ENCODE measurements at places on chromosomes 2 and 18.

- no peak for DNase-seq
Measured at GRCh38 chr2:180778291-180778690, 202.1 kb upstream of the UBE2E3 start.

DNA sequence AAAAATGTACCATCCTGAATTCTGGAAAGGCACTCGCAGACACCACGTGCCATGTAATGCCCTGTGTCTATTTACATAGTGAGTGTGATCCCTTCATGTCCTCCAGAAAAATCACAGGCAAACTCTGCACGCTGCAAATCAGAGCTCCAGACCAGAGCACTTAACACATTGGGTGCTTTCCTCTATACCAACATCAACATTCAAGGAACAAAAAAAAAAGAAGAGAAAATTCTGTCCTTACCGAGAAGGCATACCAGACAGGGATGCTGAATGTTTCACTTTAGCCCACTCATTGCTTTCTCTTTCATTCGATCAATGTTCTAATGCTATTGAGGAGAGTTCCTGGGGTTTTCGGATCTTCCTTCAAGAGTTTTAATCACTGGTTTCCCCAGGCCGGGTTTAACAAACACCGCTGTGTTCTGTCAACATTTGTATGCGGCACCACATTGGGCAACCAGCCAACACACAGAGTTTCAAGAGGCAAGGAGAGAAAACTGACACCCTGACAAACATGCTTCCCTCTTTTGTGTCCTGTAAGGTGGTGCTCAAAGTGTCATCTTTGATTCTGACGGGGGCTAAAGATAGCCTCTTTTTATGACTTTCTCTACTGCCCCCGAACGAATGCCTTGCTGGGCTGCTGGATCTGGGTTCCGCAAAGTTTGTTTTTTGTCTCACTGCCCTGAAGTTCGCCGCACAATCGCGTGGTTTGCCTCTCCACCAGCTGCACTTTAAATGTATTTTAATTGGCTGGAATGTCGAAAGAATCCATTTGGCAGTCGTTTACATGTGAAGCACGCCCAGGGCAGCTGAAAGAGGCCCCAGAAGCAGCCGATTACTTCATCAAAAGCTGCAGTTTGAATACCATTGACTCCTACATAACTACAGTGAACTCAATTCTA is 106.4 kb upstream of the NCKAP5 start:
- no peak for DNase-seq

GRCh38 chr2:179877601-179878364 is 16.4 kb upstream of the ZNF385B start:
- DNase-seq, result no peak

GRCh38 chr2:125408874-125409538 is 1247.0 kb upstream of the GYPC start:
- DNase-seq, result no peak

DNA sequence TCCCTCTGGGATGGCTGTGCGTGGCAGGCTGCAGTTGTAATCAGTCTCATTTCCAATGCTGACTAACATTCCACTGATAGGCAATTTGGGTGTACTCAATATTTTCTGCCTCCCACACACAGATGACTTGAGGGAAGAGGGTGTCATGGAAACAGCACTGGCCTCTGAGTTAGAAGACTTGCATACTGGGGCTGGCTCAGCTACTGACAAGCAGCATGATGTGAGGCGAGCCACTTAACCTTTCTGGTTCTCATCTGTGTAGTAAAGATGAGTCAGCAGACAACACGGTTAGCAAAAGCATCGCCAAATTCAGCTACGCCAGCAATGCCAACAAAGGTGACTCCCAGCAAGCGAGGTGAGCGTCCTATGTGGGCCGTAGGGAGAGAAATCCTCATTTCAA is 73.5 kb downstream of the COLEC12 start:
- DNase-seq, result no peak
